ENCODE measurements at places on chromosomes 16 and 17. TPM values are rescaled to one million over a fixed set of nuclear protein-coding genes. Genes with fewer than 3 reads are reported as not detected.
A peak's percentile ranks its signal among the peaks of the same experiment; 100 is the strongest.

The MYH8 gene
- total RNA-seq: not detected

The OXLD1 gene
- total RNA-seq: 32.1 TPM

The HS3ST3A1 gene
- total RNA-seq: 7.5 TPM

The CDYL2 gene
- 1.8 TPM for total RNA-seq

The HOXB6 gene
- total RNA-seq: not detected

- H3K4me1 ChIP-seq: peaks cover 2% of the 10 kb centered on the region
- H3K36me3 ChIP-seq: peaks cover 19% of the 10 kb centered on the region
- no peaks in the 10 kb centered on the region for H3K27me3 ChIP-seq
- DNase-seq: no peak
These were observed 11.4 kb downstream of the UNK start for GRCh38 chr17:75795820-75796607.

- no peak for DNase-seq
- no peaks in the 10 kb centered on the region for H3K27me3 ChIP-seq
- H3K4me1 ChIP-seq: peaks cover 22% of the 10 kb centered on the region
- H3K36me3 ChIP-seq: peaks cover 24% of the 10 kb centered on the region
- no peak overlapping the region for H3K27ac ChIP-seq
These were observed 72.5 kb upstream of the PLCG2 start for GRCh38 chr16:81706327-81707295.

DNA sequence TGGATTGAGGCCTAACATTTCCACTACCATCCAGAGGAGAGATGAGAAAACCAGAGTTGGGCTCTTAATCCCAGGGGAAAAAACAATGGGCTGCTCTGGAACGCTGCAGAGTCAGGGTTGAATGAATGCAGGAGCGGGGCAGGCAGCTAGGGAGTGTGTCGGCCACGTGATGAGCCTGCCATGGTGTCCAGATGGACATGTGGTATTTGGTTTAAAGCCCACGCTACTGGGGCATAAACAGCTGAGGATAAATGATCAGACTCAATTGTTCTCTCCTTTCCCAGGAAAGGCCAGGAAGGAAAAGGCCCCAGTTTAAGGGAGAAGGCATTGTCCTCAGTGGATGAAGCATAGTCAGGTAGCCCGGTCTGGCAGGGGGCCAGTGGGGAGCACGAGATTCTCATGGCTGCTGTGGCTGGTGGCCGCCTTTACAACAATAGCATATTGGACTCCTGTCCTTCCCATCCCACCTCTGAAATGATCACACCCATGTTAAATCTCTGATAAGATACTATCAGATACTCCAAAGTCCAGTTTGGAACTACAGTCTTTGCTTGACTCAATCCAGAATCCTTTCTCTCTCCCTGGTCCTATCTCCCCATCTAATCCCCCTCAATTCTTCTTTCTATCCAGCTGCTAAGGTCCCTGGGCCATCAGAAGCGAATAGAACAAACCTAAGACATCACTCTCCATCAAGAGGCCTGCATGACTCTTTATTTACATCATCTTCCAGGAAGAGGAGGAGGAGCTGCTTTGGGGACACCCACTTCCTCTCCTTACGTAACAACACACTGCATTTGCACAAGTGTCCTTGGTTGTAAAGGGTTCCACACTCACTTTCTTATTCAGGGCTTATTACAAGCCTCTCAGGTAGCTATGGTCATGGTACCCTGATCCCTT is 20.4 kb downstream of the CA4 start:
- peaks cover 31% of the 10 kb centered on the region for H3K4me1 ChIP-seq
- H3K36me3 ChIP-seq: peaks cover 2% of the 10 kb centered on the region
- H3K27me3 ChIP-seq: peaks cover 7% of the 10 kb centered on the region
- no peak for DNase-seq

DNA sequence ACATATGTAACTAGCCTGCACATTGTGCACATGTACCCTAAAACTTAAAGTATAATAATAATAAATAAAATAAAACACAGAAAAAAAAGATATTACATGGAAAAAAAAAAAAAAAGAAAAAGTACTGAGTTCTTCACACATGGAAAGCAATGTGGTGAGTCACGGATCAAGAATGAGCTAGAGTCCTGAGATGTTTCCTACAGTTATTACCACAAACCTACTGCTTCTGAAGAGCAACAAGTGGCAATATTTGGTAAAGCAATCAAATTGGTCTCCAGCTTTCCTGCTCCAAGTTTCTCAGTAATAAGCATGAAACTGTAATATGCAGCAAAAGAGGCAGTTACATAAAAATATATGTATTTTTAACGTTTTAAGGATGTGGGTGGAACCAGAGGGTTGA is 223.3 kb upstream of the SALL1 start:
- no peak overlapping the region for H3K4me3 ChIP-seq
- H3K27me3 ChIP-seq: no peaks in the 10 kb centered on the region
- no peak overlapping the region for H3K27ac ChIP-seq
- no peaks in the 10 kb centered on the region for H3K36me3 ChIP-seq
- no peaks in the 10 kb centered on the region for H3K4me1 ChIP-seq

DNA sequence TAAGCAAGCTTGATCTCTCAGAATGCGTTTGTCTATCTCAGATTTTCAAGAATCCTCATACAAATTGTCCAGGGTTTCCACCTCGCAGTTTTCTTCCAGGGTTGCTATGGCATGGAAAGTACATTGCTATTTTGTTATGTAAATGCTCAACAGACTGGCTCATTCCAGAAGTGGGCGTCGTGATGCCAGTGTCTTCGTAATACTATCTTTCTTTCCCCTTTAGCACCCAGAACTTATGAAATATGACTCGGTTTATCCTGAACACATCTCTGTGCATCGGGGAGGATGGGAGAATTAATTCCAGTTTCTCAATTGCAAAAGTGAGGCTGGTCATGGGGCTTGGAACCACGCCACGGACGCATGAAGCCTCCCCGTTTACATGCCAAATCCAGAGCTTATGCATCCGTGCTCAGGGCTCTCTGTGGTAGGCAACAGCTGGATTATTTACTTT is 405.0 kb downstream of the WWOX start:
- no peaks in the 10 kb centered on the region for H3K36me3 ChIP-seq
- H3K4me1 ChIP-seq: peaks cover 30% of the 10 kb centered on the region
- DNase-seq: no peak
- no peak overlapping the region for H3K27ac ChIP-seq
- no peak overlapping the region for H3K4me3 ChIP-seq
- no peaks in the 10 kb centered on the region for H3K27me3 ChIP-seq

DNA sequence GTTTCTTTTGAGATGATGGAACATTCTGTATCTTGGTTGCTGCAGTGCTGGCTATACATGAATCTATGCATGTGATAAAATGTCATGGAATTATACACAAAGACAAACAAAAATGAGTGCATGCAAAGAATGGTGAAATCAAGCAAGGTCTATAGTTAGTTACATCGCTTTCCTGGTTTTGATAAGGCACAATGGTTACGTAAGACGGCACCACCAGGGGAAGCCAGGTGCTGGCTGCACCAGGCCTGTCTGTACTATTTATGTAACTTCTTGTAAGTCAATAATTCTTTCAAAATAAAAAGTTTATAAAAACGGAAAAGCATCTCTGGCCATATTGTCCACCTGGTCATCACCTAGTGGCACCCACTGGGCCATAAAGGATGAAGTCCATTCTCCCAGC is 46.5 kb downstream of the ARHGAP27 start:
- no peak for DNase-seq
- no peak overlapping the region for H3K27ac ChIP-seq
- no peak overlapping the region for H3K4me3 ChIP-seq
- peaks cover 17% of the 10 kb centered on the region for H3K4me1 ChIP-seq
- H3K36me3 ChIP-seq: peaks cover 2% of the 10 kb centered on the region
- H3K27me3 ChIP-seq: peaks cover 16% of the 10 kb centered on the region

GRCh38 chr17:77387891-77388290 is 247.1 kb downstream of the SEC14L1 start:
- no peaks in the 10 kb centered on the region for H3K27me3 ChIP-seq
- H3K4me3 ChIP-seq: no peak overlapping the region
- no peak for DNase-seq
- peaks cover 91% of the 10 kb centered on the region for H3K4me1 ChIP-seq
- no peaks in the 10 kb centered on the region for H3K36me3 ChIP-seq
- peak overlapping the region; percentile 95 for H3K27ac ChIP-seq

GRCh38 chr16:88769617-88770460 is 15.2 kb downstream of the PIEZO1 start:
- H3K4me3 ChIP-seq: peak overlapping the region; percentile 6
- H3K4me1 ChIP-seq: peaks cover 86% of the 10 kb centered on the region

GRCh38 chr16:55543472-55543871 is 23.0 kb upstream of the CAPNS2 start:
- H3K4me1 ChIP-seq: no peaks in the 10 kb centered on the region
- H3K27me3 ChIP-seq: no peaks in the 10 kb centered on the region
- no peaks in the 10 kb centered on the region for H3K36me3 ChIP-seq
- no peak for DNase-seq
- no peak overlapping the region for H3K4me3 ChIP-seq

DNA sequence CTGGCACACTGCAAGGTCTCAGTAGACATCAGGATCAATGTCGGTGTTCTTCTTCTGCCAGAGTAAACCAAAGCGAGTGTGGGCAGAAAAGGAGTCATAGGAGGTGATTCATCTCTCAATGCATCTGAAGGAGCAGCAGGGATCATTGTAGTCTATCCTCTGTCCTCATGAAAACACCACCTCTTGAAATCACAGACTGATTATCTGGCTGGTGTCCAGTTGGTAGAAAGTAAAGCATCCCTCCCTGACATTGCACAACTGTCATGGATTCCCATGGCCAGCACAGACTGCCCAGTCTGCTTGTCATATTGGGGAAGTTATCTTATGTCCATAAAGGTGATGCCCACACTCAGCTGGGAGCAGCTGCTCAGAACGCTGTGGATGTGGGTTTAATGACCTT is 74.1 kb downstream of the ABCC12 start:
- H3K4me3 ChIP-seq: no peak overlapping the region
- no peaks in the 10 kb centered on the region for H3K36me3 ChIP-seq
- peaks cover 16% of the 10 kb centered on the region for H3K4me1 ChIP-seq
- DNase-seq: no peak

GRCh38 chr17:18994631-18995030 is 9.9 kb downstream of the FAM83G start:
- H3K27me3 ChIP-seq: no peaks in the 10 kb centered on the region
- H3K36me3 ChIP-seq: peaks cover 5% of the 10 kb centered on the region
- no peak overlapping the region for H3K4me3 ChIP-seq
- H3K4me1 ChIP-seq: no peaks in the 10 kb centered on the region
- no peak for DNase-seq

GRCh38 chr16:3915426-3916260 is 35.1 kb upstream of the CREBBP start:
- no peaks in the 10 kb centered on the region for H3K27me3 ChIP-seq
- no peak overlapping the region for H3K4me3 ChIP-seq
- no peaks in the 10 kb centered on the region for H3K36me3 ChIP-seq

- no peak overlapping the region for H3K27ac ChIP-seq
- no peaks in the 10 kb centered on the region for H3K27me3 ChIP-seq
- H3K36me3 ChIP-seq: peaks cover 2% of the 10 kb centered on the region
- DNase-seq: no peak
- H3K4me3 ChIP-seq: no peak overlapping the region
- H3K4me1 ChIP-seq: peaks cover 3% of the 10 kb centered on the region
These were observed 113.5 kb downstream of the MAP2K6 start for GRCh38 chr17:69528035-69528434.

GRCh38 chr17:57486882-57487301 is 230.6 kb downstream of the MSI2 start:
- H3K4me3 ChIP-seq: no peak overlapping the region
- peaks cover 49% of the 10 kb centered on the region for H3K4me1 ChIP-seq
- H3K36me3 ChIP-seq: peaks cover 2% of the 10 kb centered on the region
- H3K27me3 ChIP-seq: no peaks in the 10 kb centered on the region
- no peak for DNase-seq

- H3K27ac ChIP-seq: peak overlapping the region; percentile 48
- no peaks in the 10 kb centered on the region for H3K27me3 ChIP-seq
- H3K36me3 ChIP-seq: no peaks in the 10 kb centered on the region
- DNase-seq: no peak
These were observed 1.4 kb downstream of the TENT4B start for GRCh38 chr16:50154420-50154950.

DNA sequence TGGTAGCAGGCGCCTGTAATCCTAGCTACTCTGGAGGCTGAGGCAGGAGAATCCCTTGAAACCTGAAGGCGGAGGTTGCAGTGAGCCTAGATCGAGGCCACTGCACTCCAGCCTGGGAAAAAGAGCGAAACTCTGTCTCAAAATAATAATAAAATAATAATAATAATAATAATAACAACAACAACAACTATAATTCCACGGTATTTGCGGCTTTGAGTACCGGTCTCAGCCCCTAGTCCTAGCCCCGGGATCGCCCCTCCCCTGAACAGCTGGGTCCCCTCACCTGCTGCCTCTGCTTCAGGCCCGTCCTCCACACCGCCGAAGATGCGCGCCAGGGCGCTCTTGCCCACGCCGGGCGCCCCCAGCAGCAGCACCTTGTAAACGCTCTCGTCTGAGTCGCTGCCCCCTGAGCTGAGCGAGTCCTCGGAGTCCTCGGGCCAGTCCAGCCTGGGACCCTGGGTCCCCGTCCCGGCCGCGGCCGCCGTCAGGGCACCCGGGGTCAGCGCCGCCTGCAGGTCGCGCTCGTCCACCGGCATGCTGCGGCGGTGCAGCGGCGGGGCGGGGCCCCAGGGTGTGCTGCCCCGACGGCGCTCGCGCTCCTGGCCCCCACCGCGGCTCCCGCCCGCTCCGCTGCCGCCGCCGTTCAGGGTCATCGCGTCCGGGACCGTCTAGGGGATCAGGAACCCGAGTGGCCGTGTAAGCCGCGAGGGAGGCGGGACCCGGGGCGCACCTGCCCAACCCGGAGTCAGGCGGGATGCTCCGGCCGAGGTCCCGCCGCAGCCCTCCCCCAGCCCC is 611 bp downstream of the RRAD start:
- no peak for DNase-seq
- peaks cover 2% of the 10 kb centered on the region for H3K36me3 ChIP-seq
- H3K4me1 ChIP-seq: peaks cover 37% of the 10 kb centered on the region
- H3K27ac ChIP-seq: no peak overlapping the region
- peaks cover 4% of the 10 kb centered on the region for H3K27me3 ChIP-seq

- H3K36me3 ChIP-seq: peaks cover 21% of the 10 kb centered on the region
- no peak for DNase-seq
- peak overlapping the region; percentile 47 for H3K4me3 ChIP-seq
- H3K4me1 ChIP-seq: peaks cover 31% of the 10 kb centered on the region
These were observed 17.0 kb downstream of the CHD9 start for GRCh38 chr16:53071748-53072301.

DNA sequence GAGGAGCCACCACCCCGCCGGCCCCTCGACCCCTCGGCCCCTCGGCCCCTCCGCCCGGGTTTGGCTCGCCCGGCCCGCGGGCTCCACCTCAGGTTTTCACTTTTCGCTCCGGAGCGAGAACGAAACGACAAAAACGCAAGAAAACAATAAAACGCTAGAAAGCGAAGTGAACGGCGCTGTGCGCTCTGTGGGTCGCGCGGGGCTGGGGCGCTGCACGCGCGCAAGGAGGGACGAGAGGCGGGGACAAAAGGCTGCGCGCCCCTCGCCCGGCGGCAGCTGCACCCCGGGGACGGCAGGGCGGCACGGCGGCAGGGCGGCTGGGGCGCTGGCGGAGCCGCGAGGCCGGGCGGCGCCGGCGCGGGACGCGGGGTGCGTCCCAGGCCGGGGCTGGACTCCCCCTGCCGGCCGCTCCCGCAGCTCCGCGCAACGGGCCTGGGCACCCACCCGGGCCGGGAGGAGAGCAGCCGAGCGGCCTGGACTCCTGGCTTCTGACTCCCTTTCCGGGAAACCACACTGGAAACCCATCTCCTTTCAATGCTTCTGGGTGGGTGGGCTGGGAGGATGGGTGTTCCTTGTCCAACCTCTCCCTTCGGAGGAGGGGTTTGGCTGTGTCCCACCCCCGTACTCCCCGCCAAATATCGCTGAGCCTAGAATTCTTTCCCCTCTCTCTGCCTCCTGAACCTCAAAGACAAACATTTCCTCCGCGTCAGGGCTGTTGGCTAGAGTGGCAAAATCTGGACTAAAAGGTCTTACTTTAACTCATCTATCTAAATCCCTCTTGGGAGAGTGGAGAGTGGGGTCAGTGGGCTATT is 9.9 kb downstream of the TBX2 start:
- no peak overlapping the region for H3K27ac ChIP-seq
- peaks cover 19% of the 10 kb centered on the region for H3K4me1 ChIP-seq
- peak overlapping the region; percentile 71 for H3K4me3 ChIP-seq
- peaks cover 2% of the 10 kb centered on the region for H3K36me3 ChIP-seq
- no peak for DNase-seq

Data from osteocyte (in vitro differentiated cells).